ENCODE measurements at places on chromosomes 5 and 9.
A peak's percentile ranks its signal among the peaks of the same experiment; 100 is the strongest.

GRCh38 chr5:61612431-61612830 is 280.4 kb downstream of the ZSWIM6 start:
- no peak for DNase-seq

- peak; percentile 35 for DNase-seq
These were observed 52.6 kb upstream of the ARAP3 start for GRCh38 chr5:141734501-141735229.

- DNase-seq = no peak
These were observed 280.0 kb upstream of the ANKRD55 start for GRCh38 chr5:56513141-56513540.

GRCh38 chr9:131236761-131237160 is 39.5 kb downstream of the FAM78A start:
- no peak for DNase-seq

- DNase-seq = no peak
These were observed 96.2 kb upstream of the PPP1R2B start for GRCh38 chr5:156753846-156754245.

DNA sequence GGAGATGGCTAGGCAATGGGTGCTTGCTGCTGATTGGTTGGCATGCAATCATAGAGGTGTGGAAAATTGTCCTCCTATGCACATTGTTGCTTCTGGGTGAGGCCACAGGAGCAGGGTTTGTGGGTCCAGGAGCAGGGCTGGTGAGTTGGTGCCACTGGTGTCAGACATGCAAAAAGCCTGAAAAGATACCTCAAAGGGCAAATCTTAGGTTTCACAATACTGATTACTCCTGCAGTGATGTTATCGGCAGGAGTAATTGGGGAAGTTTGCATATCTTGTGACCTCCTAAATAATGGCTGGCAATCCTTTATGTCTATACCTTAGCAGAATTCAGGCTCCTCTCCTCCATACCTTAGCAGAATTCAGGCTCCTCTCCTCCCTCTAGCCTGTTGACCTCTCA is 25.2 kb downstream of the SLC25A48 start:
- DNase-seq = no peak

Measured in hematopoietic multipotent progenitor cell treated with erythropoietin and hydrocortisone succinate and interleukin-3 and kit ligand, for 8 days (in vitro differentiated cells).